Tibial nerve (tissue), 4 donors: ENCODE measurements at places on chromosomes 12 and 14. TPM values are rescaled to one million over a fixed set of nuclear protein-coding genes. Genes with fewer than 3 reads are reported as not detected.

DNA sequence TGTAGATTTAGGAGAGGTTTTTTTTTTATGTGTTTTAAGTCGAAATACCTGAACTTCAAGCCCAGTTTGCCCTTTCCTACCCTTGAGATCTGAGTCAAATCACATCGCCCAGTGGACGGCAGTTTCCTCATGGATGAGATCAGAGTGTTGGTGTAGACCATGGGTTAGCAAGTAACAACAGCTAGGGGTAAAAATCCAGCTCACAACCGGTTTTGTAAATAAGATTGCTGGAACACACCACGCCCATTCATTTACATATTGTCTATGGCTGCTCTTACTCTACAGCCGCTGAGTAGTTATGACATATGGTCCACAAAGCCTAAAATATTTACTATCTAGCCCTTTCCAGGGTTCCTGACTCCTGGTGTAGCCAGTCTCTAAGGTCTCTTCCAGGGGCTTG lies 158.5 kb upstream of the PLEKHG7 start:
- DNase-seq = no peak

The GNB3 gene
- 9.9 TPM for total RNA-seq

The TAS2R10 gene
- not detected for total RNA-seq

The TC2N gene
- 35.2 TPM for total RNA-seq
